ELF-1 (cell line): ENCODE measurements at places on chromosomes 16 and 17.

GRCh38 chr16:22203091-22203490 lies 3.0 kb upstream of the EEF2K start:
- DNase-seq = no peak

- DNase-seq = no peak
Observed at GRCh38 chr16:79047337-79047736, 553.2 kb downstream of the MAF start.

DNA sequence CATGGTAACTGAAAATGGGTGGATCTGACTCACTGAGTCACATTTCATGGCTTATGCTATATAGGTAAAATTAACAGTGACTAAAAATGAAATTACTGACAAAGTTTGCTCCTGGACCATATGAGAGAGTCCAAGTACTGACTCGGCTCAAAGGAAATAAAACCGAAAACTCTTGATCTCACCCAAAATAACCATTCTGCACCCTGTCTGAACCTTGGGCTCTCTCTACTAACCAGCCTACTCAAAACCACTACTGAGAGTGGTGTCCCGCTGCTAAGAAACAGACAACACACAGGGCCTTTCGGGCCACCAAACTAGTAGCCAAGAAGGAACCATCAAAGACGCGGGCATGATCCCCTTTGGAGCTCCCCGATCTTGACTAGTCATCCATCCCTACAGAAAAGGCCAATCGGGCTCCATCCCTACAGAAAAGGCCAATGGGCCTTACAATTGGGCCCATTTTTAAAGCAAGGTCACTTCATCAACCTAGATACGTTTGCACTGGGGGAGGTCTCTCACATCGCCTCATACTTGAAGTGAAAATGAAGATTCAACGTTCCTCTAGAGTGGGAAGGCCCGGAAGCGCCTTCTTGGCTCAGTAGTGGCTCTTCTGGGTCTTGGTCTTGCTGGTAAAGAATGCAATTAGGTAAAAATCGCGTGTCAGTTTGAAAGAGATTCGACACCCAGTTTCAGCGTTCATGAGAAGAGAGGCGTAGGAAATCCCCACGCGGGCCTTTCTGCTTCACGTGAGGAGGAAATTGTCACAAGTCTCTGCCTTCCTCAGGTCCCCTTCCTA lies 720 bp upstream of the ZPBP2 start:
- DNase-seq = no peak

- no peak for DNase-seq
Observed at GRCh38 chr16:46618516-46618915, 2.7 kb downstream of the SHCBP1 start.
